ACHN (cell line): ENCODE measurements at places on chromosomes 3 and 15.

DNA sequence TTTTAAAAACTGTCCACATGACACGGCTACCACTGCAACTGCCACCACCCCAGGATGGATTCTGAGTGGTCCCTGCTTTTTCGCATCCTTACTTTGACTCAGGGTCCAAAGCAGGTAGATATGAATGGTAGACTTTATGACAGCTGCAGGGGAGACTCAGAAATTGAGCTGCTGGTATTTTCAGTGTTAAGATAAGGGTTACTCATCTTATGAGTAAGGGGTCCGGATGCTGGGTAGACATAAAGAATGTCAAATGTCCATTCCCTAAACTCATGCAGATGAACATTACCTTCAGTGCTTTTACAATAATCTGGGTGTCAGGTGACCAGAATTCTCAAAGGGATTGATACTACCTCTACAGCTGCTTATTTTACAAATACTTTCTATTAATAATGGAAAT lies 25.9 kb upstream of the BBX start:
- no peak for DNase-seq

GRCh38 chr3:34008836-34009809 lies 210.7 kb downstream of the PDCD6IP start:
- DNase-seq: peak; percentile 37

- DNase-seq: no peak
Observed at GRCh38 chr3:189978753-189979152, 141.9 kb downstream of the P3H2 start.

DNA sequence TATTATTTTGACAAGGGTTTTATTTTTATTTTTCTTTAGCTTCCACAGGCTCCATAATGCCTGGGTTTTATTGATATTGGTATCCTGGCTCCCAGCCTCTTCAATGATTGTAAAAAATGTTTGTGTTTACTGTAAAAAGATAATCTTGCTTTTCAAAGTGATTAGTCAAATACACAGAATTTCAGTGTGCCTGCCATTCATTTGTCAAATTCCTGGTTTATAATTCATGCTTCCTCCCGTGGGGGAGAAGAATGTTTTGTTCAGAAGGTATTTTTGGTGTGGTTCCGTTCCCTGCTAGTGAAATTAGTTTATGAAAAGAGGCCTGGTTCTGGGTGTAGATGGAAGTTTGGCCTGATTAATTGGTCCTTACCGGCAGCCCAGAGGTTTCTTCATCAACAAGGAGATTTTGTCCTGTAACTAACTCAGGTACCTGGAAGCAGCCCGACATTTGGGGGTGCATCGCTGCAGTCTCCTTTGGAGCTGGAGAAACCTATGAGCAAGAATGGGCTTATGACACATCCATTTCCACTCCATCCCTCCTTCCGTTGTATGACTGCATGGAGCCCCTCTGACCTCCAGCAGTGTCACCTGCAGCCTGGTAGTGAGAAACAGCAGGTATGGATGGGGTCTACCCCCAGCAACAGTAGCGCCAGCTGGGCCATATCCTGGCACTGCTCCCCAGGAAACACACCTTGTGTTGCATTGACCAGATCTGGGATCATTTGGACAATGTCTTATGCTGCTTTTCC lies 101.5 kb downstream of the PGPEP1L start:
- DNase-seq: no peak

GRCh38 chr3:12004741-12005513 lies 739 bp downstream of the SYN2 start:
- no peak for DNase-seq

DNA sequence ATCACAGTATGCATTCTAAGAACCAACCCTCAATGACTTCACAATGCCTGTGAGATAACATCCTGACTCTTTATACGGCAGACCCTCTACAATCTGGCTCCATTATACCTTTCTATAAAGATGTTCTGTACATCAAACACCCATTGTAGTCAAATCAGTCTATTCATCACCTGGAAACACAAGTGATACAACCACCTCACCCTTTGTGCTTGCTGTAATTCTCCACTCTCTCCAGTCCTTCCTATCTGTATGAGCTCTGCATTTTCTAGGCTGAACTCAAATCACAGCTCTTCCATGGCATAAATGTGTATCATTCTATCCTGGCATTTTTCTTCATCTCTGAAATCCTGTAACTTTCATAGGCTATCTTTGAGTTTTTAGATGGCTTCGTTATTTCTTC lies 539.4 kb downstream of the GRM7 start:
- no peak for DNase-seq

DNA sequence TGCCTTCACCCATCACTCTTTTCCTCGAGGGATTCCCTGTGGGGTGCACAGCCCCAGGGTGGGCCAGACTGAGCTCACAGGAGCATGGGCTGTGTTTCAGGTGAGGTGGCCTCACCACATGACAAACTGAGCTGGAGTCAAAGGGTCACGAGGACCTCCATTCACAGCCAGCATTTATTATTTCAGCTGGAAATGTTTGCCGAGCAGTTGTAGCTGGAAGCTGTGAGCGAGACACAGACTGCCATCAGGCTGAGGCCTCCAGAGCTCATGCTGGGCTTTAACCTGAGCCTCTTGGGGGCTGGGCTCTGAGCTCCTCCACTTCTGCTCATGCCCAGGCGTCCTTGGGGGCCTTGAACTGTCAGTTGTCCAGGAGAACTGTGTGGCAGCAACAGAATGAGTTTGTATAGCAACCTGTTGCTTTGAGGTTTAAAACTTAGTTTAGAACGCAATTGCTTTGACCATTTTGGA lies 57.5 kb downstream of the FLNB start:
- no peak for DNase-seq

DNA sequence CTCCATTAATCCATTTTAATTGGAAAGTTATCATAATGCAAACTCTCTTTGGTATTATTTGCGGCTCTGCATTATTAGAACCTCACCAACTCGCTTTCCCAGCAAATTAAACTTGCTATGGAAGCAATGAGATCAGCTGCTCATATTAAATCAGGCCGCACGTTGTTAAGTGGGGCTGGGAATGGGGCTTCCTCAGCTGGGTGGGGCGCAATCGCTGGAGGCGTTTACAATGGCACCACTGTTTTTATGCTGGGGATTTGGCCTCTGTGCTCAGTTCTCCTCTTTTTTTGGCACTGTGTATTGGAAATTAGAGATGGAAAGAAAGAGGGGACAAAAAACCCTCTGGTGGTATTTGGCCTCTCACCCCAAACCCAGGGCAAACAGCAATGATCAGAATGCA lies 72.2 kb downstream of the RPLP1 start:
- no peak for DNase-seq

- DNase-seq: no peak
Observed at GRCh38 chr15:25247407-25248038, 191.3 kb downstream of the UBE3A start.

DNA sequence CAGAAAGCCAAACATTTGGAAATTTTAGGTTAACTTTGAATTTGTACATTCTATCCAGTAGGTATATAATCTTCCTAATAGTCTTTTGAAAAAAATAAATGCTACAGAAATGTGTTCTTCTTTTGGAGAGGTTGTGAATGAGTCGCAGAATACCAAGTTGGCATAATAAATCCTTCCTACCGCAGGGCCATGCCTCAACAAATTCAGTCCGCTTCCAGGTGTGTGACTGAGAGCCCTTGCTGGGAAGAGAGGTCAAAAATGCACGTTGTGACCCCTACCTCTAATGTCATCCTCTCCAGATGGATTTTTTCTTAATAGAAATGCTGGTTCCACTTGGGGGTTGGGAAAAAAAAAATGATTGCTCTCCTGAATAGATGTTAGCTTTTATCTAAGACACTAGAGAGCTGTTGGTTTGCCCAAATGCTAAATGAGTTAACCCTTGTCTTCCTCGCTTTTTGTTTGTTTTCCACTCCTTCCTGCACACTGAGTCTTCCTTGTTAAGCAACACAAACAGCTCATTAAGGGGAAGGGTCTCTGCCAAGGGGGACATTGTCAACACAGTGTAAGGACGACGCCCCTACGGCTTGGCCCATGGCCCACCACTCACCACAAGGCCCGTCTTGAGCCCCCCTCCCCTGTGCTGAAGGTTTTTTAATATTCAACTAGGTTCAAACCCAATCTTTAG lies 33.9 kb downstream of the RLBP1 start:
- peak; percentile 59 for DNase-seq

- no peak for DNase-seq
Observed at GRCh38 chr3:19346759-19347158, 198.4 kb downstream of the KCNH8 start.

GRCh38 chr3:123723522-123724168 lies 138.8 kb upstream of the HACD2 start:
- peak; percentile 83 for DNase-seq

- DNase-seq: no peak
Observed at GRCh38 chr3:95407709-95408463, 1345.0 kb downstream of the NSUN3 start.

- DNase-seq: no peak
Observed at GRCh38 chr3:195105389-195105788, 165.6 kb downstream of the XXYLT1 start.

DNA sequence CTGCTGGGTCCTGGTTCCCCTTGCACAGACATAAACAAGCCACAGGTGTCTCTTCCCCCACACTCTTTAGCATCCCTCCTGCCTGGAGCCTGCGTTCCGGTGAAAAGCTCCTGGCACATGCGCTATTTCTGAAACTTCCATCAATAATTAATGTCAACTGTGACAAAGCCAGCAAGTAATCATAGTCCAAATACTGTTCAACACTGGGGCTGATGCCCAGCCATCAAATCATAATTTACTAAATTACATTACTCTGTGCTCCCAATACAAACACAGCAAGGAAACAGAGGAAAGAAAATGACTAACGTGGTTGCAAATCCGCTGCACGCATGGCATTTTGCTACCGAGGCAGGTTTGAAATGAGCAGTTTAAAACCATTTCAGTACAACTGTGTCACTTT lies 294.7 kb downstream of the ERC2 start:
- DNase-seq: no peak

GRCh38 chr3:1583044-1583443 lies 490.2 kb downstream of the CNTN6 start:
- no peak for DNase-seq

GRCh38 chr3:152058856-152059255 lies 185.4 kb downstream of the SUCNR1 start:
- no peak for DNase-seq

DNA sequence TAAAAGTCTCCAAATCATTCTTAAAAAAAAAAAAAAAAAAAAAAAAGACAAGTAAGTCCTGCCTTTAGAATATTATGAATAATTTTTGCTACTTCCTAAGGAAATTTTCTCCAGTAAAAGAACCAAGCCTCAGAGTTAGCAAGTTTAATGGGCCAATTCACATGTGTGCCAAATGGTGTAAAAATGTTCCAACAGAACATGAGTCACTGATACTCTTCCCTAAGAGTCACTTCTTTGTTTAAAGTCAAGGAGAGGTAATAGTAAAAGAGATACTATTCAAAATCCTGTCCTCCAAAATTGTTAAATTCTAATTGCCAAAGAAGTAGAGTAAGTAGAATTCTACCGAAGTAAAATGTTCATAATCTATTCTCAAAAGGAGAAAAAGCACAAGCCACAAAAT lies 17.7 kb upstream of the CPA3 start:
- DNase-seq: no peak
